ENCODE measurements at places on chromosomes 11 and 22. TPM values are rescaled to one million over a fixed set of nuclear protein-coding genes. Genes with fewer than 3 reads are reported as not detected.

TCN1 gene
- total RNA-seq: not detected

HIKESHI gene
- 36.5 TPM for total RNA-seq

AIFM3 gene
- total RNA-seq: 0.51 TPM

SLC7A4 gene
- total RNA-seq: not detected

GUCY1A2 gene
- total RNA-seq: not detected
